ENCODE measurements at places on chromosomes 6 and 20. TPM values are rescaled to one million over a fixed set of nuclear protein-coding genes. Genes with fewer than 3 reads are reported as not detected.

The STK38 gene
- 25.7 TPM for total RNA-seq

The SMLR1 gene
- not detected for total RNA-seq

The NKX2-4 gene
- total RNA-seq: not detected

The CD40 gene
- total RNA-seq: 5.0 TPM

The ALDH8A1 gene
- total RNA-seq: 1.9 TPM

- no peak for DNase-seq
Observed at GRCh38 chr6:69090132-69090531, 455.1 kb downstream of the ADGRB3 start.

DNA sequence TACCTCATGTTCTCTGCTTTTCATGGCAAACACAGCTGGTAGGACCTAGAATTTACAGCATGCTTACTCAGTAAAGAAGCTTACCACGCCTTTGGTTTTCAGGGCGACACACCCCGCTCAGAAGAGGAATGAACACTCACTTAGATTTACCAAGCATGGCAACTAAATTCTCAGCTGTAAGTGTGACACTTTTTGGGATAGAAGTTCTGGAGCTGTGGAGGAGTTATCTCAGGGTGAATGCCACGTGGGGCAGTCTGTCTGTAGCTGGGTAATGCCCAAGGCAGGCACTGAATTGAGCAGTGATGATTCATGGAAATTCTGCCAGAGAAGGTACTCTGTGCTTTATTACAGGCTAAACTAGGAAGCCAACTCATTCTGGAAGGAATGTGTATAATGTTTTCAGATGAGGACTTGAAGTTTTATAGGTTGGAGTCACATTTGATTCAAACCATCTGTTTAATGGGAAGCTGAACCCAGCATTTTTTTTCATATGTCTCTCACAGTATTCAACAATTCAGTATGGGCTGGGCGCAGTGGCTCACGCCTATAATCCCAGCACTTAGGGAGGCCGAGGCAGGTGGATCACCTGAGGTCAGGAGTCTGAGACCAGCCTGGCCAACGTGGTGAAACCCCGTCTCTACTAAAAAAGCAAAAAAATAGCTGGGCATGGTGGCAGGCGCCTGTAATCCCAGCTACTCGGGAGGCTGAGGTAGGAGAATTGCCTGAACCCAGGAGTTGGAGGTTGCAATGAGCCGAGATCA, 3.5 kb upstream of the PRIM2 start:
- DNase-seq: peak; percentile 97

GRCh38 chr6:126227833-126228702, 111.8 kb upstream of the CENPW start:
- no peak for DNase-seq

DNA sequence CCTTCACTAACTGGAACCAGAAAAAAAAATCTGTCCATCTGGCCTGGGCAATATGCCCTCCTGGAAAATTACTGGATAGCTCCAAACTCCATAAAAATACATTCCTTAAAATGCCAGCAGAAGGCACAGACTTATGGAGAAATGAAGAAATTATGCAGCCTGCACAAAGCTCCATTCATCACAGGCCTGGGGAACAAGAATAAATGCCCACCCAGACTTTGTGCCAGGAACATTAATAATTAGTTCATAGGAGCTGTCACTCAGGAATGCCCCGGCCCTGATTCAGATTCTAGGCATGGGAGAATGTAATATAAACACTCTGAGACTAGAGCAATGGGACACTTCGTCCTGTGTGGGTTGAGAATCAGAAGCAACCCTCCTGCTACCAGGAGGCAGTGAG, 199.3 kb downstream of the OTOR start:
- DNase-seq: no peak

DNA sequence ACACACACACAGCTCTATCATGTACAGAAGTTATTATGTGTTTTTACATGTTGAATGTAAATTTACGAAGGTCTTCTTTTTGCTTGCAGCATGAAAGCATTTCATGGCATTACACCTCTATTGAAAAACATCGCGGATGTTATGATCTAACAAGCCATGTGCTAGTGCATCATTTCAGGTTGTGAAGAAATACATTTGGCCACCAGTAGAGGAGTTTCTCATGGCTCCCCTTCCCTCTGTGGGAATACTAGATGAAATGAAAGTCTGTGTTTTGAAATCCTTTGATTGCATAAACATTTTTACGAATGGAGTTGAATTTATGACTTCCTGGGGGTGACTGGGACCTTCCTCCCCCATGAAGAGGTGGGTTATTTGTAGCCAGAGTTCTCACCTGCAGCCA, 17.7 kb downstream of the MAS1 start:
- DNase-seq: no peak
